Mesendoderm (in vitro differentiated cells): ENCODE measurements at places on chromosomes 7 and 10.
A peak's percentile ranks its signal among the peaks of the same experiment; 100 is the strongest.

DNA sequence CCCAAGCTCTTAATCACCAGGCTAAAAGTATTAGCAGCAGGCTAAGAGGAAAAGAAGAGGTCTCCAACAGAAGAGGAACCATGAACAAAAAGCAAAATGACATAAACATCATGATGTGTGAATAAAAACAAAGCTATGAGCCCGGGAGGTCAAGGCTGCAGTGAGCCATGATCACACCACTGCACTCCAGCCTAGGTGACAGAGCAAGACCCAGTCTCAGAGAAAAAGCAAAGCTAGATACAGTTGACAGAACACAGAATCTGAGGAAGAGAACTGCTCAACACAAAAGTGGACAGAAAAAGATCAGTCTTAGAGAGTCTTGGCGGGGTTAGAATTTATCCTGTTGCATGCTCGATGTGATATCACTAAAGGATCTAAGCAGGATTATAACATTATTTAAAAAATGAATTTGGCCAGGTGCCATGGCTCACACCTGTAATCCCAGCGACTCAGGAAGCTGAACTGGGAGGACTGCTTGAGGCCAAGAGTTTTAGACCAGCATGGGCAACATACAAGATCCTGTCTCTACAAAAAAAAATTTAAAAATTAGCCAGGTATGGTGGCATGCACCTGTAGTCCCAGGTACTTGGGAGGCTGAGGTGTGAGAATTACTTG lies 37.5 kb downstream of the NT5C2 start:
- no peak for DNase-seq

DNA sequence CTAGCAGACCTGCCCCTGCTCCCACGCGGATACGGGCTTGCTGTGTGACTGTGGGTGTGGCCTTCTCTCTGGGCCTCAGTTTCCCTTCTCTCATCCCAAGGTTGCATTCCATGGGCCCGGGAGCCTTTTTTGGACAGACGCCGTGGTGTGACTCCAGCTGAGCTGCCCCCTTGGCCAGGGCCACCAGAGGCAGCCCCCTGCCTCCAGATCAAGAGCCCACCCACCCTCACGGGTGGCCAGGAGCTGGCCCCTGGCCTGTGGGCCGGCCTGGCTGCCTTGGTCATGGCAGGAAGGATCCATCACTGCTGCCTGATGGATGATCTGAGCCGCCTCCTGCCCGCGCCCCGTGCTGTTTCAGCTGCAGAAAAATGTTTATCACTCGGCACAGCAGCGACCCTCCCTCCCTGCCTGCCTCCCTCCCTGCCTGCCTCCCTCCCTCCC lies 27.8 kb upstream of the ELFN1 start:
- DNase-seq, result no peak

DNA sequence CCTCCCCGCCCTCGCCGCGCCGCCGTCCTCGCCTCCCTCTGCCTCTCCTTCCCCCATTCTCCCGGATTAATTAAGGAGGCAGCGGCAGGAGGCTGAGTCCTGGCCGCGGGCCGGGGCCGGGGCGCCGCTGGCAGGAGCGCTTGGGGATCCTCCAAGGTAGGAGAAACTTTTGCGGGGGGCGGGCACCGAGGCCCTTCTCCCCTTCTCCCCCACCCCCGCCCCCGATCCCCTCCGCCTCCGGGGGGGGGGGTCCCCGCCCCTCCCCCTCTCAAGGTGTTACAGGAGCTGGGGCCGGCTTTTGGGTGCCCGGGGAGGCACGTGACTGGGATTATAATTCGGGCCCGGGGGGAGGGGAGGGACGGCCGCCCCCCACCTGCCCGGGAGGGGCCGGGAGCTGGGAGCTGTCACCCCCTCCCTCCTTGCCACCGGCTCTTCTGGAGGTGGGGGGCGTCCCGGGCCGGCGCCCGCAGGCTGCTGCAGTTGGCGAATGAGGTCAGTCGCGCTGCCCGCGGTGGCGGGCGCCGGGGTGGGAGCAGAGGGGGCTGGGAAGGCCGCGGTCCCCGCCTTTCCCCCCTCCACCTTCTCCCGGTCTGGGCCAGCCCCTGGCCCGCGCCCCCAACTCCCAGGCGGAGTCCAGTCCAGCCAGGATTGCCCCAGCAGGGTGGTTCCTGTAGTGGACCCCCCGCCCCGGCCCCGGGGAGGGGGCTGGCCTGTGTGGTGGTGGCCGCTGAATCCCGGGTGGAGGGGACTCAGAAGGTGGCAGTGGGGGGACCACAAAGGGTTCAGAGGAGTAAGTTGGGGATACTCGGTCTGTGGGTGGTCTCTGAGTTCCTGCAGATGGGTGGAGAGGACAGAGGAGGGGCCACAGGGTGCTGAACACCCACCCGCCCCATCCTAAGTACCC lies 567 bp downstream of the GTF2IRD1 start:
- no peak for DNase-seq

- no peak for DNase-seq
These were observed 27.0 kb downstream of the CALML3 start for GRCh38 chr10:5551531-5552375.

DNA sequence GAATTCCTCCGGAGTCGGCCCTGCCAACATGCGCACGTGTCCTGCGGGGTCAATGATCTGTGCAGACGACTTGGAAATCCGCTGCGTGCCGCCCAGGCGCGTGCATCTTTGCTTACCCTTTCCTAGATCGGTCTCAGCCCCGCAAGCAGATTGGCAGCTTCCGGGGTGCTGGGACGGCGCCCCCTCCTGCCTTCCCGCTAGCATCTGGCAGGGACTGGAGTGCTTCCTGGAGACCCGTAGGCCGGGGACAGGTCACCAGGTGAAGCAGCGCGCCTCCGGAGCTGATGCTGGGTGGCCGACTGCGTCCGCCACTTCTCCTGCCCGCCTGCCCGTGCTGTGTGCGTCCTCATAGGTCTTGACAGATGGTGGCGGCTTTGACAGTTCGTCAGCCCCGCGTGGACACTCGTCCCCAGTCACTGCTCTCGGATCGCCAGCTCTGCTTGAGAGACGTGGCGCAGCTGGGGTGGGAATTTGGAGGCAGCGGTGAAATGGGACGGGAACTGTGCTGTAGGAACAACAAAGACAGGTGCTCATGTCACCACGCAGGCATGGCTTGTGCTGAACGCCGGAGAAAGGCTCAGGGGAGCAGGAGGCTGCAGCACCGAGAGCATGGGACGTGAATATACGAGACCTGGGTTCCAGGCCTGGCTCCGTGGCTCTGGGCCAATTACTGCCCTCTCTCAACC lies 21.9 kb upstream of the KCNK18 start:
- no peak for DNase-seq

DNA sequence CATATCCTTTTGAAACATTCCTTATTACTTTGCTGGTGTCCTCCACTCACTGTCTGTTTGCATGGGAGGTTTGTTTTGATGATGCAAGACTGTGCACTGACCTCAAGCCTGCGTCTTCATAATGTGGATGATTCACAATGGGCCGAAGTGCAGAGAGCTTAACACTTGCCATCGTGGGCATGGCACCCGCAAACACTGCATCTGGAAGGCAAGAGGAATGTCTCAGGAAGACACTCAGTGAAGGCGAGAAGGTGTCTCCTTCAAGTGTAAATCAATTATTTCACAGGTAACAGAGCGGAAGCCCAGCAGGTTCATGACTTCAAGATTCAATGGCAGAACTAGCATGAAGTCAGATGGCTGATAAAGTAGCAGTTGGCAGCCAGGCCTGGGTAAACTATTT lies 98.1 kb downstream of the DPY19L1 start:
- peak; percentile 35 for DNase-seq

- peak; percentile 81 for DNase-seq
These were observed 129.7 kb downstream of the PLCE1 start for GRCh38 chr10:94123258-94123995.

GRCh38 chr10:127408733-127409132 lies 140.4 kb upstream of the NPS start:
- DNase-seq, result no peak

DNA sequence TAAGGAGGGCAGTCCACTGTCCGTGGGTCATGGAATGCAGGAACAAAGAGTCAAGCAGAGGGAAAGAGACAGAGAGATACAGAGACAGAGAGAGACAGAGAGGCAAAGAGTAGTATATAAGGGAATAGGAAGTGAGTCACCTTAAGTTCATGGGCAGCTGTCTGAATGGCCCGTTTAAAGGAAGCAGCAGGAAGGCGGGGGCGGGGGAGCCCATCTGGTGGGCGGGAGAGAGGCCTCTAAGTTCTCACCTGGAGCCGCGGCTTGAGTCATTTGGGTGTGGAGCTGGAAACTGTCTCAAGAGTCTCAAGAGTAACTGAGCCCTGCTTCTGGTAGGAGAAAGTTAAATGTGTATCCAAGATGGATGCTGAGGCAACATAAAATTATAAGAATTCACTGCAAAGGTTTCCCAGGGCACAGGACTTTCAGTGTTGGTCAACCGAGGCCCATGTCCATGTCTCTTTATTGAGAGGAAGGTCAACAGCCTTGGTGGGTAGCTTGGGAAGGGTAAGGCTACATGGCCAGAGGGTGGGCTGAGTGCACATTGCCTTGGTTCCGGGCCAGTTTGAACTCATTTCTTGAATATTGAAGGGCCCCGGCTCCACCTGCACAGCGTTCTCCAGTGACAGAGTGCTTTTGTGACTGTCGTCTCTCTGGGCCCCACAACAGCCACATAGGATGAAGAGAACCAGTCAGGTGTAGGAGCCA lies 85.5 kb upstream of the CACUL1 start:
- peak; percentile 38 for DNase-seq

DNA sequence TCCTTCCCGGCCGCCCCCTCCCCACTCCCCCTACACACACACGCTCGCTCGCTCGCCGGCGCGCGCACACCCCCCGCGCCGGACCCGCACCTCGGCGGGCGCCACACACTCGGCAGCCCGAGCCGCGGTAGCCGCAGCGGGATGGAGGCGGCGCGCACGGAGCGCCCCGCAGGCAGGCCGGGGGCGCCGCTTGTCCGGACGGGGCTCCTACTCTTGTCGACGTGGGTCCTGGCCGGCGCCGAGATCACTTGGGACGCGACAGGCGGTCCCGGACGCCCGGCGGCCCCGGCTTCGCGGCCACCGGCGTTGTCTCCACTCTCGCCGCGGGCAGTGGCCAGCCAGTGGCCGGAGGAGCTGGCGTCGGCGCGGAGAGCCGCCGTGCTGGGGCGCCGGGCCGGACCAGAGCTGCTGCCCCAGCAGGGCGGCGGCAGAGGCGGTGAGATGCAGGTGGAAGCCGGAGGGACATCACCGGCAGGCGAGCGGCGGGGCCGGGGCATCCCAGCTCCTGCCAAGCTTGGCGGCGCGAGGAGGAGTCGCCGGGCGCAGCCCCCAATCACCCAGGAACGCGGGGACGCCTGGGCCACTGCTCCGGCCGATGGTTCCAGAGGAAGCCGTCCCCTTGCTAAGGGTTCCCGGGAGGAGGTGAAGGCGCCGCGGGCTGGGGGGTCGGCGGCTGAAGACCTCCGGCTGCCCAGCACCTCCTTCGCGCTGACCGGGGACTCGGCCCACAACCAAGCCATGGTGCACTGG lies at the start of gene SORCS3:
TSS of gene SORCS3 (plus strand) at position 104 of the 750 bp plus-strand sequence.
- DNase-seq, result peak; percentile 51

DNA sequence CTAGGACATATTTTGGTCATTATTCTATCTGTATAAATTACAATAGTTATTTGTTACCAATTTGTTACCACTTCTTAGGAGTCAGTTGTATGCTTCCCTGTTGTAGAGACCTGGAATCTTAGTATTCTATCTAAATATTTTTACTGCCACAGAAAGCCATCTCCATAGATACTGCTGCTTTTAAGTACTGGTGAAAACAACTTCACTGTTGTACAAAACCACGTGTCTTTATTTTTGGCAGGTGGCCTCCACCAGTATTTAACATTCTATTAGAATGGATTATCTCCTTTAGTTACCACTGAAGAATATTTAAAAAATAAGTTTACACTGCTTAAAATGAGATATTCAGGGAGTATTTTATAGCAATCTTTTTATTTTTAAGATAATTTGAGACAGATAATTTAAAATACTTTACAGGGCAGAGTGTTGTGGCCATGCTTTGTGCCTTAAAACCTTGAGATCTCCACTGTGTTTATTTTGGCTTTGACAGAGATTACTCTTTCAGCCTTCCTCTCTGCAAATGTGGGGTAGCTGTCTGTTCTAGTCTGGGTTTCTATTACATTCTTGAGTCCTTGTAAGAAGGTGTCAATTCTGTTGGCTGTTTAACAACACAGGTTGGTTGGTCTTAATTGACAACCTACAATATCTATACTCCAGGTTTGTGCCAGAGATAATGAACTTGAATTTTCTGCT lies 185.6 kb downstream of the LRRC4 start:
- DNase-seq, result no peak

- DNase-seq, result no peak
These were observed 614.1 kb upstream of the FZD8 start for GRCh38 chr10:36256166-36256565.

- DNase-seq, result no peak
These were observed 79.8 kb downstream of the ARHGAP22 start for GRCh38 chr10:48525113-48525512.

DNA sequence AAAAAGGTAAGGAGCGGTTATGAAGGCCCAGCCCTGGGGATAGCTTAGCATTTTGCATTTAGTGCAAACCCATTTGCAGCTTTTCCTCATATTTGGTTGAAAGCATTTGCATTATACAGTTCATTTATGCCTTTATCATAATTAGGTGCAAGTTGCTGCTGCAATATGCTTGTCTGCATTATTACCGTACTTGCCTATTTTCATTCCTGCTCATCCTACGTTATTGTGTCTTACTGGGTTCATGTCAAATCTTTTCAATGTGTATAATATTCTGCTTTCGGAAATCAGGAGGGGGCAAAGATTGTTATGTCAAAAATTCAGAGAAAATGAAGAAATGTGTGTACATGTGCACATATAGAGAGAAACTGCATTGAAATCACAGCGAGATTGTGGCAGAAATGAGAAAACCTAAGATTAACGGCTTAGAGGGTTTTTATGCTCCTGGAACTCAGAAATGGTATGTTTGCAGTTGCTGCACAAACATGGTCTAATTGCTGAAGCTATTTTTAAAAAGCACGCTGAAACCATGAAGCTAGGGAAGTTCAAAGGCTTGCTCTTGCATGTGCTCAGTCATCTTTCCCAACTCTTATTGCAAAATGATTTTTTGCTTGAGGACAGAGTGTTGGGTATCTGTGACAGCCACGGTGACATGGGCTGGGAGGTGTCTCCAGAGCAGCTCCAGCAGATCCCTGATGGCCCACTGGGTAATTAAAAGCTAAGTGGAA lies 613.2 kb downstream of the SDK1 start:
- DNase-seq, result no peak

DNA sequence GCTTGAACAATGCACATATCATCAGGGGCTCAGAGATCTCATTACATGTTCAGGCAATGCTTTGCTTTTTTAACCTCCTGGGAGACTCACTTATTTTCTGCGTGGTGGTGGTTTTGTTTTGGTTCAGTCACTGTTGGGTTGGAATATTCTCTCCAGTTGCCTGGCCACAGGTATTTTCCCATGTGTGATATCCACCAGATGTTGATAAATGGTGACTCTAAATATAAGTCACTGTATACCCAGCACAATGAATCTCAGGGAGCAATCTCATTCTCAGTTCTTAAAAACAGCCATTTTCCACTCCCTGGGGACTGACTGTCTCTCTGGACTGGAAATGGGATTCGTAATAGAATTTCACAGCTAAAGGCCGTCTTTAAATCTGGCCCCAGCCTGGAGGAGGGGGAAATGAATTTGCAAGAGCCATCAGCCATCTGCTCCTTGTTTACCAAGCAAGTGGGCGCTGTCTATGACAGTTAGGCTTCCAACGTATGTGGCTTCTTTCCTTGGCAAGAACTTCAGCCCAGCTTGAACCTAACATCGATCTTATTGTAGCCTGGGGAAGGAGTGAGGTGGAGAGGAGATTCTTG lies 1106.2 kb downstream of the NRG3 start:
- DNase-seq, result no peak
